RPMI8226 (cell line): ENCODE measurements at places on chromosomes 3 and 15.

DNA sequence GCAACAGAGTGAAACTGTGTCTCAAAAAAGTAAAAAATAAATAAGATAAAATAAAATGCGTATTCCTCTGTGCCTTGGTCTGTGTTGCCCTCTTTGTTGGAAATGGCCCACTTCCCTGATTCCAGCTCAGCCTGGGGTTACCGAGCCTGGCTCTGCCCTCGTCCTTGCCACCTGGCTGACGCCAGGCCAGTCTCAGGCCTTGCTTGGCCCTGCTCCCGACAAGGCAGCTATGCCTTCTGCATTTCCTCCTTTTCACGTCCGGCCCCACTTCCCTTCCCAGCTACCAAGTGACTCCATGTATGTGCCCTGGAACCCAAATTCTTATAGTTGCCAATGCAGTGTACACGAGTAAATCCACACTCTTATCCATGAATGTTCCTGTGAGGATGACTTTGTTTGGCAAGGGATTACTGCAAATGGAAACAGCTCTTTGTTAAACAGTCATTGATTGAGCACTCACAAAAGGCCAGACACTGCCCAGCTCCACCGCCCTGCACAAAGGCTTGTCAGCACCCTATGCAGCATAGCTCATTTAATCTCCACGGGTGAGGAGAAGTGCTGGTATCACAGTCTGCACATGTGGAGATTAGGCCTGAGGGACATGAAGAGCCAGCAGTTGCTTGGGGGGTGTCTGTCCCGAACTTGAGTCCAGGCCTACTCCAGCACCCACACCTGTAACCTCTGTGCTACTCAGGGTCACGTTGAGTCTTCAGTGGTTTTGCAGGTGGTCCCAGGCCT lies 25.1 kb downstream of the SPSB4 start:
- DNase-seq, result no peak

GRCh38 chr15:90539789-90540188 lies 10.1 kb downstream of the CRTC3 start:
- DNase-seq, result no peak

DNA sequence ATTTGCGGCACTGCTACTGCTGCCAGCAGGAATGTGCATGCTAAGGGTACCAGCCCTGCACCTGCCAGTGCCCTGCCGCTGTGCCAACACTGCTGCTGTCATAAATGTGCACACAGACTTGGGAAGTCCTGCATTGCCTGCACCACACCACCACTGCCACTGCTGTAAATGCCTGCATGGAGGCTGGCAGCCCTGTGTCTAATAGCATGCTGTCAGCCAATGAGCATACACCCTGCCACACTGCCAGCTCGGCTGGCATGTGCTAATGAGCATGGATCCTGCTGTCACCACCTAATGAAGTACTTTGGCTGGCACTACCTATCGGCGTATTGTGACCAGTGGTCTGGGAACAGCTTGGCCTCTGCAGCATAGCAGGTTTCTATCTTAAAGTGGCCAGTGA lies 981.8 kb upstream of the GBE1 start:
- DNase-seq, result no peak

DNA sequence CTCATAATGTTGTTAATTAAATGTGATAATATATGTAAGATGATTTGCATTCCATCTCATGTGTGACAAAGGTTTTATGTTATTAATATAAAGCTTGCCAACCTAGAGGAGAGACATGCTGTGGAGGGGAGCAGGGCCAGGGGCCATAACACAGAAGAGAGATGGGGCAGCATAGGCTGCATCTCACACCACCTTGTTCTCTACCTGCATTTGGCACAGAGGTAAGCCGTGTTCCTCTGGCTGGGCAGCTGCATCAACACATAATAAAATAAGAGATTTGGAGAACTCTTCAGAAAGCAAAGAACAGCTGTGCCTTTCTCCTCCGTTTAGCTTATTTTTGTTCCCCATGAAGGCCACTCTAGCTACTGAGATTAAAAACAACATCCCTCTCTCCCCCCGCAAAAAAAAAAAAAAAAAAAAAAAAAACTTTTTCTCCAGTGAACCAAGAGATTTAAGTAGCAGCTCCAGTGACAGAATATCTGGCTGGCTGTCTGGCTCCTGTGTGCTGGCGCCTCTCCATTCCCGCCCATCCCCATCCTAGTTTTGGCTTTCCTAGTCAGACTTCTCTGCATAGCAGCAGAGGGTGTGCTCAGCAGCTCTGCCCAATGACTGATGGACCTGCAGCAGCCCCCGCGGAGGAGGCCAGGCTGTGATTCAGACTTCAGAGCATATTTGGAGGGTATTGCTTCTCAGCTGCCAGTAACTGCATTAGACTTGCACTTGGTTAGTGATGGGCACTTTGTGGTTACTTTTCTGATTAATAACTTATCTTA lies 52.2 kb upstream of the STXBP5L start:
- no peak for DNase-seq

DNA sequence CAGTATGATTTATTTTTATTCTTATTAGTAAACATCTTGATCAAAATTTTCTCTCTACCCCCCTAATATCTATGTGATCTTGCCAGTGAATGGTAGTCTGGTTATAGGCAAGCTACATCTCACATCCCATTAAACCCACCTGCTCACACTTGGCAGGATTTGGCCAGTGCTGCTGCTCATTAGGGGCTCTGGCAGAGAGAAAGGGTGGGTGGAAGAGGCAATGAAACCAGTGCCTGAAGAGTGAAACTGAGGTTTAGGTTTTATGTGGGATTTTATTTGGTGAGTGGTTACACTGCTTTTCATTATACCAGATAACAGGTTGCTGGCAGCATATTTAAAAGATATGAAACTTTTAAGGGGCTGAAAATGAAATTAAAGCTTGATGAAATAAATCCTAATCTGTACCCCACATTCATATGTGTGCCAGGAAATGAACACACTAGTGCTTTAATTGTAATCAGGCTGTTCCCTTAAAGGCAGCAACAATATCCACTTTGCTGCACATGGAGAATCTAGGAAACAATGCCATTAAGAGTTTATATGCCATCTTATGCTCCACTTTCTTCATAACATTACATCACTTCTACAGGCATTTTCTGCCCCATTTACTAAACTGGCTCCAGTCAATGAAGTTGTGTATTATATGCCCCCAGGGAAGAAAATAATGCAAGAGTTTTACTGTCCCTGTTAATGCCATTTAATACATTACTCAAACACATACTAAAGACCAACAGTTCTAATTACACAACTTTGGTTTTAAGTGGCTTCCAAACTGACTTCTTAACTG lies 688.7 kb downstream of the MECOM start:
- DNase-seq, result no peak

GRCh38 chr3:82198009-82198408 lies 436.6 kb upstream of the GBE1 start:
- no peak for DNase-seq

DNA sequence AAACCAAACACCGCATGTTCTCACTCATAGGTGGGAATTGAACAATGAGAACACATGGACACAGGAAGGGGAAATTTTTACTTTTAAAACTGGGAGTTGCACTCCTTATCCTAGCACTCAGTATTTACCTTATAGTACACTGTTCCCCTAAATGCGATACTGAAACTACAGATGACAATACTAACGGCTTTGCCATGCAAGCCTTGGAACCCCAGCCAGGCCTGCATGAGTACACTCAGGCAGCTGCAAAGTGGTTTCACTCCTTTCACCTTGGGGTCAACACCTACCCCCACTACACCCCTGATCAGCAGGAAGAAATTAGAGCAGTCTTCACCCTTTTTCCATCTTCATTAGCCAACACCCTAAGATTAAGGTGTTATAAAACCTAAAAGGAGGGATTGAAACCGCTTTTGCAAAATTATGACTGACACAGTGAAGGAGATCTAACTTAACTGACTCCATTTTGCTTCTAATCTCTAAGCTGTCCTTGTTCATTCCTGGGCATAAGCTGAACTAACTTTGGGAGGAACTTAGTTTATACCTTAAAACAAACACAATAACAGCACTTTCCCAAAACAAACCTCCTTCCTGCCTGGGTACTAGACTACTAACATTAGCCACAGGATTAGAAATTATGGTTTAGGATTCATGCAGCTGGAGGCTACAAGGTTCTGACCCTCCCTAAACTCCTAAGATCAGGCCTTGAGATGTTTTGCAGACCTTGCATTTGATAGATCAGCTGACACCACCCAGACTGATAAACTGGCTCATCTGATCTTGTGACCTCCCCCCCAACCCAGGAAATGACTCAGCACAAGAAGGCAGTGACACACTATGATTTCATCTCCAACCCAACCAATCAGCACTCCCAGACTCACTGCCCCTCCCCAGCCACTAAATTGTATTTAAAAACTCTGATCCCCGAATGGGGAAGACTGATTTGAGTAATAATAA lies 452.1 kb upstream of the PPP2R3A start:
- DNase-seq, result peak; percentile 24

DNA sequence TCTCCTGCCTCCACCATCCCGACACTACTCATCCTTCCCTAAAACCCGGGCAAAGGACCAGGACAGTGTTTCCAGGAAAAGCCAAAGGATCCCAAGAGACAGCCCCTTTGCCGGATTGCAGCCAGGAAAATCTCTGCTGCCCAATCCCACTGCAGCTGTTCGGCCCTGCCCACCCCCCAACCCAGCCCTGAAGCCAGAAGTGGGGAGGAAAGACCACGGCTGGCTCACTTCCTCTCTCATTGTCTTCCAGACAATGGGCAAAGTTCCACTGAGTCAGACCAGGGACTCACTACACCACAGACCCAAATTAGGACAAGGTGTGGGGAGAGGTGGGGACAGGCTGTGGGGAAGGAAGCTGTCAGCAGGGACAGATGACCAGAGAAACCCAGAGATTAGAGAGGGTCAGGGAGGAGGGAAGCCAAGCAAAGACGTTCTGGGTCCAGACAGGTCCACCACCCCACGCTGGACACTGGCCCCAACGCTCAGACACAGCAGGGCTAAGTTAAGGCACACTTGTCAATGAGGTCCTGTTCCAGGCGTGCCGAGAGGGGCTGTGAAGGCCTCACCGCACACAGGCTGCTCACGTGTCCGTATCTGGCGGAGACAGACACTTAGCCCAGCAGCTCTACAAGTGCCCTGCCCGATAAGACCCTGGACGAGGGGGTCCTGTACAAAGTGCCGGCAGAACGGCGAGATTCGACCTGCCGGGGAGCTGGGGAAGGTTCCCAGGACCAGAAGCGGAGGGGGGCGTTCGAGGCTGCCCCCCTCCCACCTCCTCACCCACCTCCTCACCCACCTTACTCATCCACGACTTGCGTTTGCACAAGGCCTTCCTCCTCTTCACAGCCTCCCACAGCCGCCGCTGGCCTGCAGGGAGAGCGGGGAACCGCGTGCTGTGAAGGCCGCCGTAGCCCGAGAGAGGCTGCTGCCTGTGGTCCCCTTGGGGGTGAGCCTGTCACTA lies 21.9 kb downstream of the TNK2 start:
- DNase-seq, result no peak

GRCh38 chr3:149613988-149614387 lies 43.8 kb downstream of the WWTR1 start:
- DNase-seq, result no peak

GRCh38 chr3:157417247-157417646 lies 19.4 kb upstream of the PTX3 start:
- DNase-seq, result no peak

- no peak for DNase-seq
Measured at GRCh38 chr15:50112488-50113186, 6.4 kb downstream of the ATP8B4 start.

GRCh38 chr3:182937293-182938051 lies 42.9 kb downstream of the DCUN1D1 start:
- DNase-seq, result no peak

GRCh38 chr3:13543253-13543652 lies 5.7 kb upstream of the FBLN2 start:
- DNase-seq, result no peak

DNA sequence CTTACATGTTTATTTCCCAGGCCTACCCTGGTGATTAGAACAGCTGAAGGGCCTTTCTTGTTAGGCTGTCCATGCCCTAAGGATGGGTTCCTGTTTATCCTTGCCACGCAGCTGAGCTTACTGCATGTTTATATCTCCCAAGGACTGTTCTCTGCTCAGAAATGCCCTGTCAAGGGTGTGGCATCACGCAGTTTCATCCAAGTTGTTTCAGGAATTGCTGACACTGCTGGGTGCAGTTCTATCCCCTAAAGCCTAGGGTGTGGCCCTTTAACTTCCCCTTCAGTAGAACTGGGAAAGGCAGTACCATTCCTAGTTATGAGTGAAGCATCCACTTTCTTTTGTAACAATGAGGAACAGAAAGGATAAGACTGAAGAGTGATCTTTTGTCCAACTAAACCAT lies 5.0 kb downstream of the ELL3 start:
- no peak for DNase-seq

DNA sequence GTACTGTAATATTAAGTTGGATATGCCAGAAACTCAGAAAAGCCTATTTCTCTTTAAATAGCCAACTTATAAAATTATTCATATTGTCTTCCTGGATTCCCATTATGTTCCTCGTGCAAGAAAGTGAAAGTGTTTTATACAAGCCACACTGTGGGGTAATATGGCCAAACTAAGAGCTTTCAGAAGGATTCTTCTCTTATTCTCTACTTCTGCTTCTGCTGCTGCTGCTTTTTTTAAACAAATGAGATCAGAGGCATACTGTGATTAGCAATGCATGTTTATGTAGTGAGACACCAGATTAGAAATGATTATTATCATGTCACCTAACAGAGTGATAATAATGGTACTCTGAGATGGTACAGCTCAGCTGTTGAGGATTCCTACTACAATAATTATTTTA lies 1026.5 kb upstream of the CFAP20DC start:
- DNase-seq, result no peak

DNA sequence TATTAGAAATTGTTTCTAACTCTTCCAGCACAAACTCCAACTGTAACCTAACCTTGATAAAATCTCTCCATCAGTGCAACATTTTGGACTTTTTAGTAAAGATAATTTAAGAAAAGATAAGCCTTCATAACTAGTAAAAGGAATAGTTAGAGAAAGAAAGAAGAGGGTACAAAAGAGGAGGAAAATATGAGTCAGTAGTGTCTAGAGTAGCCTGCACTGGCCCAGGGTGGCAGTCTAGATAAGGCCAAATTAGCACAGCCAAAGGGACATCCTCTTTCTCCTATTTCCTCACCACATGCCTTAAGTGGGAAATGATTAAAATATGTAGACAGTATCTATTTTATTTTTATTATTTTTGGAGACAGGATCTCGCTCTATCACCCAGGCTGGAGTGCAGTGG lies 3.7 kb downstream of the PROS1 start:
- DNase-seq, result no peak

GRCh38 chr3:137792626-137793271 lies 28.6 kb downstream of the SOX14 start:
- DNase-seq, result peak; percentile 65

DNA sequence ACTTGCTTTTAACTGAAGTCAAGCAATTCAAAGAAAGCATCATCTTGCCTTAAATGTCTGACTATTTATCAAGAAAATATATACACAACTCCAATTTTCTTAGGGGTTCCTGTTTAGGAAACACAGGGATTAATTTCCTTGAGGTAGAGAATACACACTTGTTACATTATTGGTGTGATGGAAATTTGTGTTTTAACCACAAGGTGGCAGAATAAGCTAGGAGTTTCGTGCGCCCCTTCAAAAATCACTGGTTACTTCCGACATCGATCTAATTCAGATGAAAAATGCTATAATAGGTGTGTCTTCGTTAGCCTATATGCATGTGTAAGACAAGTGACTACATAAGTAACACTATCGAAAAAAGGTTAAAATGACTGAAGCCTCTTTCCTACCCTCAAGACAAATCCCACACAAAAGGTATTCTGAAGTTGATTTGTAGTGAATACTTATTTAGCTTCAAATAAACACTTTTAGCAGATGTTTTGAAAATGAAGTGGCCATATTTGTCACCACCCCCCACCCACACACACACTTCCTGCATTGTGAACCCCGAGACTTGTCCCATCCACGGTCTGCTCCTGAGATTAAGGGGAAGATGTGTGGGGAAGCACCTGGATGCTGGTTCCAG lies 246.5 kb downstream of the ROBO1 start:
- peak; percentile 47 for DNase-seq
